ENCODE measurements at places on chromosomes 5 and 9.

GRCh38 chr9:14349146-14349446, 35.2 kb upstream of the NFIB start:
- DNase-seq, result no peak

DNA sequence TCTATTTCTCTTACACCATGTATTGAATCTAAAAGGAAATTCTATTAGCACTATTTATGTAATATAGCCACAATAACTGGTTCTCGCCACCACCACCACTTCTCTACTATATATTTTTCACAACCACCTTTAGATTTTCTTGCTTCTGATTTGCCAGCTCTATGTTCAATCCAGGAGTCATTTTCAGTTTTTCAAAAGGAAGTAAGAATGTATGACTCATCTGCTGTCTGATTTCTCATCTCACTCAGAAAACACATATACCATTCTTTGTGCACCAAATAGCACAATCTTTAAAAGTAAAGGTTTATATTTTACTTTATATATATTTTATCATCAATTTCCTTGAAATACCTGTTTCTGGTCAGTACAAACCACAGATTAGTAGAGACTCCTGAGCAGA, 1127.5 kb downstream of the TAF11L14 start:
- DNase-seq, result no peak

- no peak for DNase-seq
Observed at GRCh38 chr9:32371679-32372078, 12.8 kb upstream of the ACO1 start.

GRCh38 chr9:35966433-35966832, 8.5 kb upstream of the OR2S2 start:
- no peak for DNase-seq

GRCh38 chr5:73376618-73377170, 71.9 kb downstream of the FOXD1 start:
- no peak for DNase-seq
